A549 treated with DMSO at 1 μM for 4 hours (cell line): ENCODE measurements at places on chromosomes 16 and 17. TPM values are rescaled to one million over a fixed set of nuclear protein-coding genes. Genes with fewer than 3 reads are reported as not detected.

The PEMT gene
- total RNA-seq, result 56.8 to 64.1 TPM (median 61.5 TPM) in 5 replicates

The ATAD5 gene
- total RNA-seq, result 4.3 to 6.5 TPM (median 5.2 TPM) in 5 replicates

The MT1M gene
- not detected in 5 replicates for total RNA-seq

The CANT1 gene
- 68.8 to 89.4 TPM (median 88.8 TPM) in 5 replicates for total RNA-seq

The NXPH3 gene
- total RNA-seq, result 0.20 to 0.46 TPM (median 0.29 TPM) in 5 replicates

The ARHGAP23 gene
- total RNA-seq, result 41.6 to 50.0 TPM (median 47.2 TPM) in 5 replicates

The KCNJ2 gene
- total RNA-seq, result 0.09 to 0.16 TPM (median 0.10 TPM) in 5 replicates

The CMTM1 gene
- 0.52 to 1.9 TPM (median 1.3 TPM) in 5 replicates for total RNA-seq

The EME2 gene
- 5.4 to 12.9 TPM (median 9.9 TPM) in 5 replicates for total RNA-seq

The LONP2 gene
- 27.7 to 36.1 TPM (median 35.3 TPM) in 5 replicates for total RNA-seq

The CLEC18B gene
- total RNA-seq, result 0.03 to 0.63 TPM (median 0.33 TPM) in 5 replicates

The PIRT gene
- not detected in 5 replicates for total RNA-seq

The CDC42EP4 gene
- total RNA-seq, result 61.1 to 81.4 TPM (median 76.1 TPM) in 5 replicates

The KRT38 gene
- total RNA-seq, result not detected in 5 replicates

The CD300LF gene
- total RNA-seq, result not detected in 5 replicates

The CAPNS2 gene
- 0.09 TPM in 1 of 5 replicates, not detected in the others for total RNA-seq

The SHBG gene
- 0.38 to 0.70 TPM (median 0.50 TPM) in 5 replicates for total RNA-seq

The CCDC154 gene
- total RNA-seq, result 0.09 to 0.57 TPM (median 0.28 TPM) in 5 replicates

The CA10 gene
- total RNA-seq, result not detected in 5 replicates

The KREMEN2 gene
- 1.1 to 2.8 TPM (median 2.0 TPM) in 5 replicates for total RNA-seq

The GSPT1 gene
- total RNA-seq, result 196 to 218 TPM (median 202 TPM) in 5 replicates

The NTHL1 gene
- total RNA-seq, result 34.0 to 46.7 TPM (median 42.0 TPM) in 5 replicates

The KRT27 gene
- not detected in 5 replicates for total RNA-seq
